GM23338 (cell line): ENCODE measurements at places on chromosomes 1 and 21. TPM values are rescaled to one million over a fixed set of nuclear protein-coding genes. Genes with fewer than 3 reads are reported as not detected.

DNA sequence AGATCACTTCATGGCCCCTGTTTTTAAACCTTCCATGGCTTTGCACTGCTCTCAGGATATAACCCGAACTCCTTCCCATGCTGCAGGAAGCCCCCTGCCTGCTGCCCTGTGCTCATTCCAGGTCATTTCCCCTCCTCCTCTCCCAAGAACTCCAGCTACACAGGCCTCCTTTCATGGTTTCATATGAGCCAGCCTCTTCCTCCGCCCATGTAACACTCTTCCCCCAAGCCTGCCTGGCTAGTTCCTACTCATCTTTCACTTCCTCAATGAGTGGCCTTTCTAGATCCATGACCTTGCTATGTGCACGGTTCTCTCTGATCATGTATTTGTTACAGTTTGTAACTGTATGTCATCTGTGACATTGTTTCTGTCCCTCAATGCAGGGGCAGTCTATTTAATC, 3.1 kb upstream of the NCF2 start:
- no peaks in the 10 kb centered on the region for H3K36me3 ChIP-seq
- no peak for DNase-seq
- H3K27me3 ChIP-seq: no peaks in the 10 kb centered on the region
- no peak overlapping the region for H3K27ac ChIP-seq

- H3K4me3 ChIP-seq: no peak overlapping the region
- H3K36me3 ChIP-seq: peaks cover under 1% of the 10 kb centered on the region; the same call in 1 of the 2 replicates
- H3K27me3 ChIP-seq: no peaks in the 10 kb centered on the region
- DNase-seq: peak; percentile 68
These were observed 76.4 kb downstream of the PTPRU start for GRCh38 chr1:29312469-29313461.

DNA sequence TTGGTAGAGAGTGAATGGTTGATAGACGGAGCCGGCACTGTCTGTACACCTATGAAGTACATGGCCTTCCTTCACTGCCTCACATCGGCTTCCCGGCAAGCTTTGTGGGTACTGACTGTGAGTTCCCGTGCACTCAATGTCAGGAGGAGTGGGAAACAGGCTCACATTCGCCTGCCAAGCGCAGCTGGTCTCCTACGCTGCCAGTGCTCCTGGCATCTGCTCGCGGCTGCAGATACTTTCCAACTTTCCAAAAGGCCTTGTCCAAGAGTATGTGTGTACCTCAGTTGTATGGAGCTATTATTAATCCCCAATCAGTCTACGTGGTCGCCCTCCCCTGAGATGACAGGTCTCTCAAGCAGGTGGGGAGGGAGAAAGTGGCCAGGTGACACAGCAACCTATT, 180.8 kb downstream of the ZSCAN20 start:
- no peak overlapping the region for H3K27ac ChIP-seq
- no peaks in the 10 kb centered on the region for H3K27me3 ChIP-seq
- H3K36me3 ChIP-seq: no peaks in the 10 kb centered on the region
- DNase-seq: no peak
- H3K4me1 ChIP-seq: no peaks in the 10 kb centered on the region

ADAMTSL4 gene
- total RNA-seq: 3.6 and 5.3 TPM in 2 replicates

ZBTB8OS gene
- 22.0 and 67.8 TPM in 2 replicates for total RNA-seq

NES gene
- total RNA-seq: 85.3 and 95.9 TPM in 2 replicates

FCER1G gene
- total RNA-seq: 0.74 TPM in 1 of 2 replicates, not detected in the other
